Bronchial epithelial cell (primary cell): ENCODE measurements at places on chromosomes 4 and X.

- no peak for DNase-seq
Measured at GRCh38 chr4:152643153-152644035, 36.4 kb downstream of the TMEM154 start.

- DNase-seq, result no peak
Measured at GRCh38 chr4:78081541-78081940, 24.4 kb downstream of the FRAS1 start.

DNA sequence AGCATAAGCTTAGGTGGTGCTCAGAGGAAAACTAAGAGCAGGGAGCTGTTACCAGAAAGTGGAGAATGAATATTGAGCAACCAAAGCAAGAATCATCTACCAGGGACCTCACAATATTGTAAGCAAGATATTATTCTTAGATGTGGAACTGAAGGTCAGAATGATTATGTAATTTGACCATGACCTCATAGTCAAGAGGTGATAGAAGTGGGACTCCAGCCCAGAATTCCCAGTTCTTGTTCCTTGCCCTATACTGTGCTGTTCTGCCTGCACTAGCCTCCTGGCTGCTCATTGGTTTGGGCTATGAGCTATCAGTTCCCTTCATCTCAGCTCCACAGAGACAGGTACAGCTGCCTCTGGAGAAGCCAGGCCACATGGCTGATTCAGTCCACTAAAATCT lies 229.4 kb downstream of the LDB2 start:
- DNase-seq, result no peak

GRCh38 chrX:119790977-119791436 lies 423 bp downstream of the RPL39 start:
- peak; percentile 28 for DNase-seq

- peak; percentile 25 for DNase-seq
Measured at GRCh38 chrX:108307132-108308085, 130.8 kb downstream of the COL4A6 start.
